Globus pallidus (tissue), 1 donor: ENCODE measurements at places on chromosomes 7 and 10.

DNA sequence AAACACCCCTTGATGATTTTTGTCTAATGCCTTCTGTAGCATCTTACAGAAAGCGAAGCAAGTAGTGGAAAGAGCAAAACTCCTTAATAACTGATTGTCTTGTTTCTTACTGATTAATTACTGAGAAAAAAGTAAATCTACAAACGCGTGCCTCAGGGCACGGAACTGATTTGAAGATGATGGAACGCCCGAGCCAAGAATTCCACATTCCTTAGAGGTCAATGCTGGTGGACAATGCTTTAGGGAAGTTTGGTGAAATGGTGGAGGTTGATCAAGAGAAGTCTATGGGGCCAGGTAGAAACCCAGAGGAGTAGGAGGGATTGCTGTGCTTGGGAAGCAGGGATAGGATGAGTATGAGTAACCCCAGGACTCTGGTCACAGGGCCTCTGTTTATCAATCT lies 5.0 kb upstream of the SORBS1 start:
- DNase-seq, result no peak

DNA sequence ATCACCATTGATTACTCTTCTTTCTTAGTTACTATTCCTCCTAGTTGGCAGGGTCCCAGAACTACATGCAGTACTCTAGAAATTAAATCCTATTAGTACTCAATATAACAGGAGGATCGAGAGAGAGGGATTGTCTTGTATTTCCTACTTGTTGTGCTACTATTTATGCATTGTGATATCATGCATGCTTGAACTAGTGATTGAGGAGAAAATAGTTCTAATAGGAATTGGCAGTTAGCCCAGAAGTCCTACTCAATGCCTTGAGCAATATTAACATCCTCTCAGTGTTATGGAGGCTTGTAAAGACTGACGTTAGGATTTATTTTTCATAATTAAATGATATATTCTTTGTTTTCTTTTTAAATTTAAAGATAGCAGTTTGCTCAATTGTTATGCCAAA lies 67.4 kb downstream of the FOXP2 start:
- DNase-seq, result no peak

GRCh38 chr7:159227433-159227832 lies 82.8 kb upstream of the VIPR2 start:
- DNase-seq, result no peak

DNA sequence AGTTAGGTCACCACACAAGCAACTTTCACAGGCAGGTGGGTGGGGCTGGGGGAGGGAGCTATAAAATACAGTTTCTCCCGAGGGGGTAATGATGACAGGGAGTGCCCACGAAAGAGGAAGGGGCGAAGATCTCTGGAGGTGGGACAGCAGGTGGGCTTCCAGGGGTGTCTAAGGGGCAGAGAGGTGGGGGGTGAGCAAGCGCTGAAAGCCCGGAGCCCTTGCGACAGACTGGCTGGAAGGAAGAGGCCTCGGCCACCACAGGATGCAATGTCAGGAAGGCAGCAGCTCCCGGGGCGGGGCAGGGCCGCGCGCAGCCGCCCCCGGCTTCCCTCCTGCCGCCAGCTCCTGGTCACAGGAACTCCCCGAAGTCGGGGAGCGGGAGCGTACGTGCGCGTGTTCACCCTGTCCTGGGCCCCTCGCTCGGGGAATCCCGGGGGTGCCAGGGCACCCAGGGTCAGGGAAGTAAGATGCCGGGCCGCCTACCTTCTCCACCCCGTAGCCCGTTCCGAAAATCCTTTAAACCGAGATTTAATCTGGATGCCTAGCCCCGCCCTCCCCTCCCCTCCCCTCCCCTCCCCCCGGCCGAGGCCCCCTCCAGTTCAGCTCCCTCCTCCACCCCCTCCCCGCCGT lies 105.2 kb upstream of the PPIF start:
- no peak for DNase-seq

- DNase-seq, result peak; percentile 35
Measured at GRCh38 chr10:93412801-93413200, 69.3 kb downstream of the MYOF start.

- DNase-seq, result no peak
Measured at GRCh38 chr10:86314616-86315548, 51.7 kb downstream of the GRID1 start.

GRCh38 chr7:10685040-10685439 lies 288.6 kb upstream of the PHF14 start:
- DNase-seq, result no peak

DNA sequence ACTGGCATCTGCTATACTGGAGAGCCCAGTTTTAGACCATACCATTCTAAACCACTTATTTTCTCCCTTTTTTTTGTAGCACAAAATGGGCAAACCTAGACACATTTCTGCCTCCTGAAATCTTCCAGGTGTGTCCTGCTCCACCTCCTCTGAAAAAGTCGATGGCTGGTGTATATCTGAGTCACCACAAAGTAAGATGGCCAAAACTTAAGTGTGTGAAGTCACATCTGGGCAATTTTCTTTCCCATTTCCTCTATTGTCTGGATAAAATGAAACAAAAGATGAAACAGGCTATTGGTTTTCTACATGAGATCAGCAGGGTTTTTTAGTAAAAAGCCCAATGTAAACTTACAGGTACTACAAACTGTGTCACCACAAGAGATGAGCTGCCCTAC lies 65.5 kb downstream of the OSBPL3 start:
- DNase-seq, result no peak

DNA sequence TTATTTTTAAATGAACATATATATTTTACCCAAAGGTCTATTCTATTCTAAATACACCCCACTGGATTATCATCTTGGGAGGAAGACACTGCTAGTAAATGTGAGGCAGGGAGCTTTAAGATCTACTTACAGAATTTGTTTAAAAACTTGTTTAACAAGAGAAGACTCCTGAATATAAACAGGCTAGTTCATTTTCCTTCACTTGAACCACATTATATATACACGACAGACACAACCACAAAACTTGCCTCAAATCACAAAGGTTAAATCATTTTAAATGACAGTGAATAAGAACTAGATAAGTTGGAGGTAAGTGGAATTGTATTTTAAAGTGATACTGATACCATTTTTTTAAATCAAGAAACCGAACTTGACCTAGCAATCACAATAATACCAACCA lies 109.2 kb downstream of the ATE1 start:
- DNase-seq, result no peak
